Thoracic aorta (tissue), 2 donors: ENCODE measurements at places on chromosomes 7 and 10. TPM values are rescaled to one million over a fixed set of nuclear protein-coding genes. Genes with fewer than 3 reads are reported as not detected.

DNA sequence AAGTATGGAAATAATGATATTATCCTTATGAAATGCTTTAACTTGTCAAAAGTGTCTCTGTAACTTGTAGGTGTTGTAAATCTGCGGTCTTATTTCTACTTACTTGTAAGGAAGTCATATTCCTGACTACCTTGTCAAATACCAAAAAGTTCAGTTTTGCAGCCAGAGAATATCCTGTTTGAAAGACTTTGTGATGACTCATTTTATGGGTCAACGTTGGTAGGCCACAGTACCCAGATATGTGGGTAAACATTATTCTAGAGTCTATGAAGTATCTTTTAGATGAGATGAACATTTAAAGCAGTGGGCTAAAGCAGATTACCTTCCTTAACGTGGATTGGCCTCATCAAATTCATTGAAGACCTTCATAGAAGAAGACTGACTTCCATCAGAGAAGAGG, 195.3 kb downstream of the PPP1R9A start:
- H3K27me3 ChIP-seq = no peaks in the 10 kb centered on the region
- H3K4me3 ChIP-seq = no peak overlapping the region
- H3K4me1 ChIP-seq = no peaks in the 10 kb centered on the region
- H3K36me3 ChIP-seq = no peaks in the 10 kb centered on the region
- DNase-seq = no peak

The NUTM2B gene
- total RNA-seq = 0.78 TPM

GRCh38 chr10:68196701-68197100, 35.2 kb downstream of the ATOH7 start:
- no peak for DNase-seq
- H3K4me3 ChIP-seq = no peak overlapping the region
- H3K27me3 ChIP-seq = no peaks in the 10 kb centered on the region
- no peak overlapping the region for H3K27ac ChIP-seq
- H3K4me1 ChIP-seq = no peaks in the 10 kb centered on the region

GRCh38 chr10:92868036-92868435, 19.7 kb downstream of the EXOC6 start:
- H3K4me1 ChIP-seq = no peaks in the 10 kb centered on the region
- no peak overlapping the region for H3K4me3 ChIP-seq
- H3K27me3 ChIP-seq = no peaks in the 10 kb centered on the region
- no peak for DNase-seq
- H3K27ac ChIP-seq = no peak overlapping the region

GRCh38 chr10:29448125-29448524, 159.3 kb downstream of the LYZL1 start:
- no peaks in the 10 kb centered on the region for H3K4me1 ChIP-seq
- H3K27me3 ChIP-seq = no peaks in the 10 kb centered on the region
- H3K27ac ChIP-seq = no peak overlapping the region
- no peak for DNase-seq
- no peak overlapping the region for H3K4me3 ChIP-seq
- no peaks in the 10 kb centered on the region for H3K36me3 ChIP-seq

- no peaks in the 10 kb centered on the region for H3K4me1 ChIP-seq
- no peaks in the 10 kb centered on the region for H3K36me3 ChIP-seq
- DNase-seq = no peak
- H3K27ac ChIP-seq = no peak overlapping the region
These were observed 72.1 kb downstream of the PRSS58 start for GRCh38 chr7:142185801-142186200.

DNA sequence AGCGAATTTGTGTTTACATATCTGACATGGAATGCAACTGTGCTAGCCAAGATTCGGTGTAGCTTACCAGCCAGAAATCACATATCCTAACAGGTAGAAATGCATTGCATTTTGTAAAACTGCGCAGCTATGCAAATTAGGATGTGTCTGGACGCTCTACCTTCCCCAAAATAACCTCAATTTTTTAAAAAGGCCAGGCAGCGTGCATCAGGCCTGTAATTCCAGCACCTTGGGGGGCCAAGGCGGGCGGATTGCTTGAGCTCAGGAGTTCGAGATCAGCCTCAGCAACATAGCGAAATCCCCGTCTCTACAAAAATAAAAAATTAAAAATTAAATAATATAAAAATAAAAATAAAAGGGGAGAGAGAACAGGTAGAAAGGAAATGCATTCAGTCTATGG, 305.0 kb downstream of the TYW1 start:
- peak overlapping the region; percentile 99 for H3K4me3 ChIP-seq
- H3K27me3 ChIP-seq = no peaks in the 10 kb centered on the region
- H3K4me1 ChIP-seq = peaks cover 6% of the 10 kb centered on the region
- peak overlapping the region; percentile 92 for H3K27ac ChIP-seq
- no peaks in the 10 kb centered on the region for H3K36me3 ChIP-seq

DNA sequence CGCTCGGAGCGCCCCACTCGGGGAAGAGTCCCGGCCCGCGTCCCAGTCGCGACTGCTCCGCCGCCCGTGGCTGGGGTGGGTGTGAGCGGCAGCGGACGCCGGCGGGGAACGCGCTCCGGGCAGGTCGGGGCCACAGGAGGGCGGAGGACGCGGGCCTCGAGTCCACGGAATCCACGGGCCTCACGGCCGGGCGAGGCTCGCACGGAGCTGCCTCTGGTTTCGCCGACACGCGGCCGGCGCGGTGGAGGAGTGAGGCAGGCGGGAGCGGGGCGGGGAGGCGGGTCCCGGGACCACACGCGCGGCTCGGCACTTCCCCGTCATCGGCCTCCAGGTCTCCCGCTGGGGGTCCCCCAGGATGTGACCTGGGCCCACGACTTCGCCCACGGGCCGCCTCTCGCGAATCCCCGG, 533 bp upstream of the NKX6-2 start:
- DNase-seq = no peak
- H3K4me3 ChIP-seq = peak overlapping the region; percentile 33
- peaks cover 16% of the 10 kb centered on the region for H3K4me1 ChIP-seq
- no peaks in the 10 kb centered on the region for H3K27me3 ChIP-seq
- no peak overlapping the region for H3K27ac ChIP-seq

The SFTPA1 gene
- not detected for total RNA-seq

The DNAJB6 gene
- total RNA-seq = 154 TPM

DNA sequence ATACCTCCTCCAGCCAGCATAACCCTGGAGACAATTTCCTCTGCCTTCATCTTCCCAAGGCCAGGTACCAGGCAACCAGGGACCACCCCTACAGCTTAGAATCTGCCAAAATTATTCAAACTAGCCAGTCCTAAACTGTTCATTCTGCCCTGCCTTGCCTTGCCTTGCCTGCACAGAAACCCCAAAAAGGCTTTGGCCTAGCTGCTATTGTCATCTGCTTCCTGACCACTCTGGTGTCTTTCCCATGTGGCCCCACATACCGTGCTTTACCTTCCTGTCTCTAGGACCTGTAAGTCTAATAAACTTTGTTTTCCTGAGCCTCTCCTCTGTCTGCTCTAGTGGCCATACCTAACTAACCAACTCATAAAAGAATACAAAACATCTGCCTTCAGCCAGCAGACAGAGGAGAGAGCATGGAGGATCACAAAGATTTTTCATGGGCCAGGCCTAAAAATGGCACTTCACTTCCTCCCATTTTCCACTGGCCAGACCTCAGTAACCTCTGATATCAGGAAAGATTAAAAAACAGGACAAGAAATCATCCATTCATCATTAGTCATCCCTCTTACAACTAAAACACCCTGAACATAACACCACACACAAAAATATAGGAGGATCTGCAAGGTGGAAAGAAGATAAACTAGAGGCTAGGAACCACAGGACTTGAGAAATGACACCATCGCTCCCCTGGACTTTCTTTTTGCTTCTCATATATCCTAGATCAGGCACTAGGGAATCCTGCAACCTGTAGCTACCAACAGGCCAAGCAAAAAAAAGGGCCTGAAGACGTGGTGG, 51.5 kb downstream of the IMMP2L start:
- no peaks in the 10 kb centered on the region for H3K36me3 ChIP-seq
- H3K4me1 ChIP-seq = no peaks in the 10 kb centered on the region
- no peak overlapping the region for H3K27ac ChIP-seq

GRCh38 chr7:77626586-77627308, 69.5 kb upstream of the RSBN1L start:
- H3K4me3 ChIP-seq = no peak overlapping the region
- no peak overlapping the region for H3K27ac ChIP-seq
- no peak for DNase-seq
- no peaks in the 10 kb centered on the region for H3K4me1 ChIP-seq
- no peaks in the 10 kb centered on the region for H3K27me3 ChIP-seq

- H3K4me3 ChIP-seq = no peak overlapping the region
- no peaks in the 10 kb centered on the region for H3K4me1 ChIP-seq
- H3K27me3 ChIP-seq = no peaks in the 10 kb centered on the region
- DNase-seq = no peak
- H3K36me3 ChIP-seq = no peaks in the 10 kb centered on the region
These were observed 119.1 kb upstream of the WDR11 start for GRCh38 chr10:120732067-120732466.

- DNase-seq = no peak
- H3K36me3 ChIP-seq = no peaks in the 10 kb centered on the region
- H3K4me3 ChIP-seq = no peak overlapping the region
- H3K27ac ChIP-seq = no peak overlapping the region
- peaks cover 19% of the 10 kb centered on the region for H3K4me1 ChIP-seq
These were observed 202.8 kb upstream of the DKK1 start for GRCh38 chr10:52111101-52111891.

DNA sequence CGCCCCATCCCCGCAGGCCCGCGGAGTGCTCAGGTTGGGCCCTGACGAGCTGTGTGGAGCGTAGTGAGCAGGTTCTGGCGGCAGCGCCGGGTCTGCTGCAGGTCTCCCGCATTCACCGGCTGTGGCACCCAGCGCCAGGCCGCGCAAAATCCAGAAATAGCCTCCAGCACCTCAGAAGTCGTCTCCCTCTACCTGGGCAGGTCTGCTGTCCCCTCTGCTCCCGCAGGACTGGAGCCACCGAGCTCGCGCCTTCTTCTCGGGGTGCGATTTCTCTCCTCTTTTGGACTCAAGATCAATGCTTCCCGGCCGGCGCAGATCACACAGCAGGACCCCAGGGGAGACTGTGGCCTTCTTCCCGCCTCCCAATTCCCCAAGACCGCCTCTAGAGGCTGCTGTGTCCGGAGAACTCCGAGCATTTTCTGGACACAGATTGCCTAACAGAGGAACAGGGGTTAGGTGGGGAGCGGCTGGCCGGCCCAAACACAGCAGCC, 8.4 kb downstream of the TLX1 start:
- H3K4me3 ChIP-seq = no peak overlapping the region
- peaks cover 9% of the 10 kb centered on the region for H3K4me1 ChIP-seq
- no peak overlapping the region for H3K27ac ChIP-seq
- H3K36me3 ChIP-seq = no peaks in the 10 kb centered on the region
- H3K27me3 ChIP-seq = peaks cover 34% of the 10 kb centered on the region

DNA sequence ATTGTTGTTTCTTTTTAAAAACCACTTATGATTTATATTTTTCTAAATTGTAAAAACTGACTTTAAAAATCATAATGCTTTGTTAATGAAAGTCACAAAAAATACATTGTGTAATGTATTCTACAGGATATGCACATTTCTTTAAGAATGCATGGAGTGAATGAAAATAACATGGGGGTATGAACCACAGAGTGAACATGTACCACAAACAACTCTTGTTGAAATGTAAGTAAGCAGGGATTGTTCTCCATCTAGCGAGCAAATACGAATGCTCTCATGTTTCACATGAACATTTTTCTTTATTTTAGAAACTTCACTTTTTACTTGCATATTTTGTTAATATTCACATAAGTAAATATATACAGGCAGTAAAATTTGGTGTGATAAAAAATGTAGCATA, 35.6 kb upstream of the LAMB4 start:
- no peaks in the 10 kb centered on the region for H3K27me3 ChIP-seq
- H3K4me3 ChIP-seq = no peak overlapping the region
- no peak for DNase-seq
- no peaks in the 10 kb centered on the region for H3K36me3 ChIP-seq

The ABCB1 gene
- 1.4 TPM for total RNA-seq

GRCh38 chr10:485776-486175, 203.7 kb downstream of the DIP2C start:
- H3K4me3 ChIP-seq = no peak overlapping the region
- no peaks in the 10 kb centered on the region for H3K27me3 ChIP-seq
- H3K36me3 ChIP-seq = no peaks in the 10 kb centered on the region
- peaks cover 7% of the 10 kb centered on the region for H3K4me1 ChIP-seq

- H3K36me3 ChIP-seq = no peaks in the 10 kb centered on the region
- H3K4me1 ChIP-seq = no peaks in the 10 kb centered on the region
- no peak for DNase-seq
- no peak overlapping the region for H3K27ac ChIP-seq
These were observed 336.0 kb downstream of the HGF start for GRCh38 chr7:81433692-81434331.

DNA sequence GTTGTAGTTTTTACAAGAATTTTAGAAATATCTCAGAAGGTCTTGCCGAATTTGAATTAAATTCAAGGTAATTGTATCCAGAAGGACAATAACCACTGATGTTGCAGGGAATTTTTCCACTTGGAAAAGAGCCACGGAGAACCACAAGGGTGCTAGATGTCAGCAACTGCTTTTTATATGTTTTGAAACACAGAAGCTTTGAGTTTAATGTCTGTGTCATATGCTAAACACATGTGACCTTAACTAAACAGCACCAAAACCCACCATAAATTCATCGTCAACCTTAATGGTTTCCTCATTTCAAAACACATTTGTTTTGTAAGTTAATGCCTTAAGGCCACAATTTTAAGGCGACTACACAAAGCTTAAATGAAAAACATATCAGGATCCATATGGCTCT, 106.9 kb downstream of the COL28A1 start:
- H3K4me3 ChIP-seq = no peak overlapping the region
- no peak for DNase-seq
